ENCODE measurements at places on chromosomes 6 and 20.

GRCh38 chr20:881051-881782, 34.9 kb downstream of the ANGPT4 start:
- no peak for DNase-seq

DNA sequence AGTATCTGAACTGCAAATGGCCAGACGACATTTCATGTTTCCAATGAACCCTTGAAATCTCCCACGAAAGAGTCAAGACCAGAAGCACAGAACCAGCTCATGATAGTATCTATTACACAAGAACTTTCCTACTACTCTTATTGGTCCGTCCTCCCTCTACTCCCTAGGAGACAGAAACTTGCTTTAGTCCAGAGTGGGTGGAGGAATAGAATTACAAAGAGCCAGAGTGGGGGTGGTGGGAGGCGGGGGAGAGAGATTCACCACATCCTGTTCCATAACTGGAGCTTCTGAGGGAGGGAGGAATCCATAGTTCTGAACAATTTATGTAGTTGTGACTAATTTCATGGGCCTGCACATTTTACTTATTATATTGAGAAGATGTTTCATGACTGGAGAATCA, 18.5 kb upstream of the WFDC10A start:
- peak; percentile 79 for DNase-seq

DNA sequence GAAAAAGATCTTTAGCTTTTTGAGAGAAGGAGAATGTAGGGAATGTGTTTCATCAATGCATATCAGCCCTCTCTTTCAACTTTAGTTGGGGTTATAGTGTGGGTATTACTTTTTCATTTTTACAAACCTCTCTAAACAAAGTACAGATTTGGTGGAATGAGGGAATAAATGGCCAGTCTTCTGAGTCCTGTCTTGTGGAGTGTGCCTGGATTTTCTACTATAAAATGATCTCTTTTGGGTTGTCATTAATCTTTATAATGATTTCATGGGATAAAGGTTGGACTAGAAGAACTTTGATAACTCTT, 209.3 kb downstream of the RNF144B start:
- DNase-seq = no peak

GRCh38 chr20:46959081-46959692, 64.5 kb downstream of the EYA2 start:
- peak; percentile 83 for DNase-seq

GRCh38 chr6:166582258-166582657, 4.2 kb downstream of the RAMACL start:
- DNase-seq = no peak

DNA sequence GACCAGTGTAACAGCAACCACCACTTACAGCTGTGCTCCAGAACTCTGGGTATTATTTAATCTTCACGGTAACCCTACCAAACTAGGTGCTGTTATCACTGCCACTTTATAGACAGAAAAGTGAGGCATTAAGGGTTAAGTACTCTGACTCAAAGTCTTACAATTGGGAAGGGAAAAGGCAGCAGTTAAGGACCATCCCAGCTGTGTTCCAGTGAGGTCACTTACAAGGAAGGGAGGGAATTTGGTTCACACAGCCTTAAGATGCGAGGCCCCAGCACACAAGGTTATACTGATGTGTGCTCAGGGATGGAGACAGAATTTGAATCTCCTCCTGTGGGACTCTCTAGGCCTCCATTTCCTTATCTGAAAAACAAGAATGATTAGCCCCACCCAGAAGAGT, 46.7 kb downstream of the TRERF1 start:
- no peak for DNase-seq

DNA sequence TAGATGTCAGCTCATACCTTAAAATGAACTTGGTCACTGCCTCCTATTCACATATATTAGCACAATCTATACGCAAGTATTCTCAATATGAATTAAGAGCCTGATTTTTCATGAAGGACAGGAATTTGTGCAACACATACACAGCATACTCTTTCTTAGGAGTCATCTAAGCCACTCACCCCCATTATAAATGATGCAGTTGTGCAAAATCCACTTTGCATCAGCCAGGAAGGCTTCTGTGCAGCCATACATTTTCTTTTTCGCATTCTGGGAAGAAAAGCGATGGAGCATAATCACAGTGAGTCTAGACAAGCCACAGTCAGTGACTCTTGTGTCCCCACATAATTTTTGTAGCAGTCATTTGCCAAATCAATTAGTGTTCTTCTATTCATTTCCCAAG, 66.5 kb downstream of the ZMYND8 start:
- no peak for DNase-seq

- no peak for DNase-seq
Observed at GRCh38 chr20:48659858-48660257, 167.9 kb downstream of the PREX1 start.

All from kidney glomerular epithelial cell (primary cell).